ENCODE measurements at places on chromosomes 3 and 15.

- DNase-seq: no peak
Observed at GRCh38 chr3:39343076-39343717, 13.7 kb downstream of the CCR8 start.

- no peak for DNase-seq
Observed at GRCh38 chr3:182121401-182121800, 409.7 kb downstream of the SOX2 start.

DNA sequence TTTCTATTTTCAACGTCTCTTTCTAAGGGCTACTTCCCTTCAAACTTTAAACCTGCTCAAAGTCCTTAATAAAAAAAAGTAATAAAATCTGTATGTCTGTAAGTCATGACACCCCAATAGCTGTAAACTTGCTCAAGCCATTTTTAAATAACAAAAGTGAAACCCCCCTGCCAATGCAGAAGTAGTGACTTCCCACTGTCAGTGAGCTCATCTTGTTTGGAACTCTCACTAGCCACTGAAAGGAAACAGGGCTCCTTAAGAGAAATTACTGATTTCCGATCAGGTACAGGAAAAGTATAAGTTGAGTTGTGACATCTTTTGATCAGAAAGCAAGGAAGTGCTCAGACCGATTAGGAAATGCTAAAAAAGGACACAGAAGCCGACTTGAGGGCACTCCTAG, 27.6 kb upstream of the GPR171 start:
- DNase-seq: no peak

DNA sequence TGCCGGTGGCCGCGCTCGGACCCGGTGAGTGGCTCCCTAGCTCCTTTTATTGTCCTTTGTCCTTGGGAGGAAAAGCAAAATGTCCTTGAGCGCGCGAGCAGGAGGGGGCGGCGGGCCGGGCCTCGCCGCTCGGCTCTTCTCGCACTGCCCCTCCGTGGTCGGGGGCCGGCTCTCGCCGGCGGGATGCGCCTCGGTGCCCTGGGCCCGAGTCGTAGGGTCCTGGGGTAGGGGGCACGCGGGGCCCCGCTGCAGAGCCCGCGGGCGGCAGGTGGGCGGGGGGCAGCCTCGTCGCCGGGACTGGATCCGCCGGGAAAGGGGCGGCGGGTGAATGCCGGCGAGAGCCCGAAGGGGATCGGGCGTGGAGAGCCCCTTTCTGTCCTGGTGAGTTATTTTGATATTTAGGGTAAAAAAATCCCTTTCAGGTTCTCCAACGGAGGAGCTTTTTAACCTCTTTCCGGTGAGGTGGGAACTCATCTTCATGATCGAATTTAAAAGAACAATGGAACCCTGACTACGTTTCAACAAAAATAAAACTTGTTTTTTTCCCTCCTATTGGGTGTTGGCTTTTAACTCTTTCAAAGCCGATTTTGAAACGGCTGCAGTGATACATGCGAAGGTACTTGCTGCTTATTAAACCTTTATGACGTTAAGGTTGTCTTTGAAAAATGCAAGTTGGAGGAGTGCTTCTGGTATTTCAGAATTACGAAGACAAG, 16.8 kb upstream of the CHD2 start:
- no peak for DNase-seq

- no peak for DNase-seq
Observed at GRCh38 chr3:31862666-31863279, 118.3 kb downstream of the OSBPL10 start.

GRCh38 chr15:65791335-65792137, 557 bp downstream of the DENND4A start:
- no peak for DNase-seq

DNA sequence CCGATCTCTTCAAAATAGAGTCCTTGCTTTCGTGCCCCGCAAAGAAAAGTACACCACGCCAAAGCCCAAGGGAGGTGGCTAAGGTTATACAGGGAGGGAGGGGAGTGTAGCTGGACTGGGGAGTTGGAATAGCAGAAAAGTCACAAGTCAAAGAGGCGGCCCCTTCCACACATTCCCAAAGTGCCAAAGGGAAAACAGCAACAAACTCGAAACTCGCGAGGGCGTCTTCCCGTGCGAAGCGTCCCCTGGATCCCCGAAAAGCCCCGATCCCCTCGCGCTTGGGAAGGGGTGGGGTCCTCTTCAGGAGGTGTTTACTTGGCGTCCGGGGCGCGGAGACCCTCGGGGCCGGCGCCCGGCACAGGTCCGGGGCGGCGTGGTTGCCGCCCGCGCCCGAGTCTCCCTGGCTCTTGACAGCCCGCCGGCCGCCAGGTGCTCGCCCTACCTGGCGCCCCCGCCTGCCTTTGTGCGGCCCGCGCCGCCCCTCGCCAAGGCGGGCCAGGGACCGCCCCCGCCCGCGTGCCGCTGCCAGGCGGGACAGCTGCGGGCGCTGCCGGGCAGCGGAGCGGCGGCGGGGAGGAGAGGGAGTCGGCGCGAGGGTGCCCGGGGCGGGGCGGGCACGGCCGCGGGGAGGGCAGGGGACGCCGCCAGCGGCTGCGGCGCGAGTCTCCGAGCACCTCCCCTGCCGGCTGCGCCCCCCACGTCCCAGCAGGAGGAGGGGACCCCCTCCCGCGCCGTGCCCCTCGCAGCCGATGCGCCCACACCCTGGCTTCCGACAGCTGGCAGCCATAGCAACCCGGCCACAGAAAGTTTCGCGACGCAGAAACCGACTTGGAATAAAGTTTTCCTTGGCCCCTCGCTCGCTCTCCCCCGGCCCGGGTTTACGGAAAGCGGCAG, 966 bp downstream of the MYO1E start:
- DNase-seq: no peak
